ENCODE measurements at places on chromosomes 1 and 21. TPM values are rescaled to one million over a fixed set of nuclear protein-coding genes. Genes with fewer than 3 reads are reported as not detected.

LCE1A gene
- not detected for total RNA-seq

ESPN gene
- total RNA-seq: 4.0 TPM

AIRE gene
- total RNA-seq: not detected

DNA sequence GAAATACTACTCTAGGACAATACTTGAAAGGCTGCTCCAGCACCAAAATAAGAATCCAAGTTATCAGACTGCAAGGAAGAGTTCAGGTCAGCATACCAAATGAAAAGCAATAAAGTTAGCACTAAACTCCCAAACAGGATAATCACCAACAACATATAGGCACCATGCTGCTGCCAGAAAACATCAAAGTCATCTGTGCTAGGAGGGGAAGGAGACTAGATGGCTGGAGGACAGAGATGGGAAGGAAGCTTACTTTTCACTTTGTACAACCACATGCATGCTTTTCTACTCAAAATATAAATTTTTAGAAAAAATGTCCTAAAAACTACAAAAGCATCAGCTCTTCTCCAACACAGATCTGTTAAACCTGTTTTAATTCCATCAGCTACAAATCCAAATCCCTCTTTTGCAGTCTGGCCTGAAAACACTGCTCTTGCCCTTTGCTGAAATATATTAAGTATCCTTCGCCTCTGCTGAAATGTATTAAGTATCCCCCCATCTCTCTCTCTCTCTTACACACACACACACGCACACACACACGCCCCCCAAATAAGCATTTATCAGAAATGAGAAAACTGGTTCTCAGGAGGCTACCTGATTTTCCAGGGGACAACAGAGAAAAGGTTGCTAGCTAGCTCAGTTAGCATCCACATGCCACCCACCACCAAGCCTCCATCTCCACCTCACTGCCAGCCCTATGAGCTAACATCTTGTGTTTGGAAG, 1.5 kb downstream of the GATAD2B start:
- no peak for DNase-seq

DNA sequence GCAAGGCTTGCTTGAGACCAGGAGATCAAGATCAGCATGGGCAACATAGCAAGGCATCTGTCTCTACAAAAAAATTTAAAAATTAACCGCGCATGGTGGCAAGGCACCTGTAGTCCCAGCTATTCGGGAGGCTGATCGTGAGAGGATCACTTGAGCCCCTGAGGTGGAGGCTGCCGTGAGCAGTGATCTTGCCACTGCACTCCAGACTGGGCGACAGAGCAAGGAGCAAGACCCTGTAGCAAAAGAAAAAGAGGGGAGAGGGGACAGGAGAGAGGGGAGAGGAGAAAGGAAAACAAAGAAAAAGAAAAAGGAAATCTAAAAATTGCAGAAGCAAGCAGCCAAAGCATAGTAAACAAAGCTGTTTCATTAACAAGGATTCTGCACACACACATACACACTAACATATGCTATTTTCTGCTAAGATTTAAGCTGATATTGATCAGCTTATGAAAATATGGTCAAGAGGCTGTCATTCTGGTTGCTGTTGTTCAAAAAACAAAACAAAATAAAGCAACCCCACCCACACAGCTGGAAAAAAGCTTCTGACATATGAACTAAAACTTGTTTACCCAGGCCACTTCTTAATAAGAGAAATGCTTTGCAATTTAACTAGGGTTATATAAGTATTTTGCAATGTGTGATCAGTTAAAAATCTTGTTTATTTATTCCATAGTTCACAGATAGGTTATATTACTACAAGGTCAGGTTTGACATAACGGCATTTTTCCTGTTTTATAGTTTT, 1.8 kb downstream of the ARNT start:
- DNase-seq: no peak

TMEM200B gene
- total RNA-seq: 0.03 TPM
